Stimulated activated CD8-positive, alpha-beta memory T cell treated with anti-CD3 and anti-CD28 coated beads, Interleukin-15, amount 100 ng/mL, for 4 hours (primary cell): ENCODE measurements at places on chromosomes 7 and 10.

DNA sequence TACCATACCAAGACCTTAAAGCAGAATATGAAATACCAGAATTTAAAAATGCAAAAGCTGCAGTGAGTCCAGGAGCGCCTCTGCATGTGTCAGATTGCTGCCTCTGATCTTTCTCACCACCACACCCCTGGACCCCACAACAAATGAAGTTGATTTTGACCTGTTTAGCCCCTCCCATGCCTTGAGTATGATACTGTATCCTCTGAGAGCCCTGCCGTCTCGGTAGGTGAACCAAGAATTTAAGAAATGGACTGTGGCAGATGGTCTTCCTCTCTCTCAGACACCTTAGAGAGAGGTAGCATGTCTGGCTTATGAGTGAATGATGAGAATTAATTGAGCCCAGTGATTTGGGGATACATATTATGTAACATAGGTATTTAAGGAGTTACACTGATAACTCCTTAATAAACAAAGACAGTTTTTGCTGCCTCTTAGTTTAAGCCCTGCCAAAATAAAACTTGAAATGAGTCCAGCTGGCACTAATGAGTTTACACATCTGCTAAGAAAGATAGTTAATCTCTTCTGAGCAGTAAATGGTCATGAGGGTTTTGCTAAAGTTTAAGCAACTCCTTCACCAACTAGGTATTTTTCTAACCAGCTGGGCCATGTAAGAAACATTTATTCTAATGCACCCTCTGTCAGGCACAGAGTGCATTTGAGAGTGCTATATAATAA, 4.5 kb upstream of the TFPI2 start:
- no peak for DNase-seq

GRCh38 chr10:86366902-86367151, 232 bp upstream of the GRID1 start:
- no peak for DNase-seq

GRCh38 chr10:86970162-86970981, 2.1 kb downstream of the ADIRF start:
- DNase-seq, result no peak

GRCh38 chr7:227926-228325, 35.6 kb downstream of the FAM20C start:
- DNase-seq, result no peak

- no peak for DNase-seq
Measured at GRCh38 chr10:48946891-48947500, 7.4 kb upstream of the LRRC18 start.

GRCh38 chr10:73018632-73019031, 64.0 kb upstream of the PLA2G12B start:
- DNase-seq, result no peak

DNA sequence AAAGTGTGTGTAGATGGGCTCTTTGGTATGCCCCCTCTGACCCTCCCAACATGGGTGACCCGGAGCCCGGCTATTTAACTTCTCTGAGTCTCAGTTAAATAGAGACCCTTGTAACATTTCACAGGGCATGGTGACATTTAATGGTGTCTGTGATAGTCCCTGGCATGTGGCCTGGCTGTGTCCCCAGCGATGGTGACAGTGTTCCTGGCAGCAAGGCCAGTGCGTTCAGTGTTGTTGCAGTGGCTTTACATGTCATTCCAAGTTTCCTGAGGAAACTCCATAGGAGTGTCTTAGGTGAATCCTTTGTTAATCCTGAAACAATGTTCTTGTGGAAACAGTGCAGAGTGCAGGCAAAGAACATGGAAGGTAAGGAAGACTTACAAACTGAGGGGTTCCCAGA, 137.0 kb downstream of the RAMP3 start:
- DNase-seq, result no peak

DNA sequence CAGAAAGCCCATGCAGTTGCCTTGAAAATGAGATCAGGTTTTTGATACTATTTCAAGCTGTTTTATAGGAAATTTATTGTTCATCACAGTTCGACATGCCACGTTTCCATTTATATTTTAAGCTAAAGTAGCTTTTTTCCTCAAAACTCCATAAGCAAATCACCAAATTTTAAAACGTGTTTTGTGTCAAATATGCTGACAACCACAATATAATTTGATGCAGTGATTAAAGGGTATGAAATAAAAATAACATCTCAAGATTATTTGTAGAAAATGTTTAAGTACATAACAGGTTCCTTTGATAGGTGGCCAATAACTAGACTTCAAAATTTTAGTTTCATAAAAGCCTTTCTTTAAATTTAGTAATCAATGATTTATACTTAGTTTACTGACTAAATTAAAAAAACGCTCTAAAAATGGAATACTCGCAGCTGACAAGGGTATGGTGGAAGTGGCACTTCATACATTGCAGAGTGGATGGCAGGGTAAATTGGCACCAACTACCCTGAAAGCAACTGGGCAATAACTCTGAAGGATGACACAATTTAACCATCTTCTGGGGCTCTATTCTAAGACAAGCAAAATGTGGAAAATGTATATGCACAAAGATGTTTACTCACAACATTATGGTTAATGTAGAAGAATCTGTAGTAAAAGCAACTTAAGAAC, 481.6 kb downstream of the TNS3 start:
- DNase-seq, result no peak

GRCh38 chr10:46305986-46306385, 19.2 kb downstream of the ANTXRL start:
- DNase-seq, result no peak

DNA sequence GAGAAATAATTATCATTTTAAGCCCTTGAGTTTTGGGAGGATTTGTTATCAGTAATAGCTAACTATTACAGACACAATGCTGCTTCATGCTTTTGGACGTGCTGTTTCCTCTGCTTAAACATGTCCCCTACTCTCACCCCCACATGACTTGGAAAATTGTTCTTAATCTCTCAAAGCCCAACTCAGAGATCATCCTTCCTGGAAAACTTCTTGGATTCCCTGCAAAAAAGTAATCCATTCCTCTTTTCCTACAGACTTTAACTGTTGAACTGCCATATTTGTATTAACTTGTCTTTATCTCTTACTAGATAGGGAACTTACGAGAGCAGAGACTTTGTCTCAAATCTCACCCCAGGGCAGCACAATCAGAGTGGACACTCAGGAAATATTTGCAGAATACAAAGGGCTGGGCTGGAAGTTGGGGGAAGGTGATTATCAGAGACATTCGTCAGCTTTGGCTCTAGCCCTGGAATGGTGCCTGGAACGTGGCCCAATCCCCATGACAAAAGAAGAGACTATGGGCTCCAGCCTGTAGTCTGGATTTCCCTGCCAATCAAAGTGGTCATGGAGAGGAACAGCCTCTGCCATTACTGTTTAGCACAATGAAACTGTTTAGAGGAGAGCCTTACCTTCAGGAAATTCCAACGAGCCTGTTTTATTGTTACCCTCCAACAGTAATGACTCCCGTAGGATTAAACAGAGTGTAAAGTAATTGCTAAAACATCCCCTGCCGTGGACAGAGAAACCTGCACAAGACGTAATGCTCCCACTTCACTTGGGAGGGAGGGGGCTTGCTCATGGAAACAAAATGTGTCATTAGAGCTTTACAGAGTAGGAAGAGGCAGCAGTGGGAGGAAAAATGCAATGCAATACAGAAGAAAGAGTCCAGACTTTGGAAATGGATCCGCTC, 140.4 kb upstream of the AUTS2 start:
- no peak for DNase-seq

DNA sequence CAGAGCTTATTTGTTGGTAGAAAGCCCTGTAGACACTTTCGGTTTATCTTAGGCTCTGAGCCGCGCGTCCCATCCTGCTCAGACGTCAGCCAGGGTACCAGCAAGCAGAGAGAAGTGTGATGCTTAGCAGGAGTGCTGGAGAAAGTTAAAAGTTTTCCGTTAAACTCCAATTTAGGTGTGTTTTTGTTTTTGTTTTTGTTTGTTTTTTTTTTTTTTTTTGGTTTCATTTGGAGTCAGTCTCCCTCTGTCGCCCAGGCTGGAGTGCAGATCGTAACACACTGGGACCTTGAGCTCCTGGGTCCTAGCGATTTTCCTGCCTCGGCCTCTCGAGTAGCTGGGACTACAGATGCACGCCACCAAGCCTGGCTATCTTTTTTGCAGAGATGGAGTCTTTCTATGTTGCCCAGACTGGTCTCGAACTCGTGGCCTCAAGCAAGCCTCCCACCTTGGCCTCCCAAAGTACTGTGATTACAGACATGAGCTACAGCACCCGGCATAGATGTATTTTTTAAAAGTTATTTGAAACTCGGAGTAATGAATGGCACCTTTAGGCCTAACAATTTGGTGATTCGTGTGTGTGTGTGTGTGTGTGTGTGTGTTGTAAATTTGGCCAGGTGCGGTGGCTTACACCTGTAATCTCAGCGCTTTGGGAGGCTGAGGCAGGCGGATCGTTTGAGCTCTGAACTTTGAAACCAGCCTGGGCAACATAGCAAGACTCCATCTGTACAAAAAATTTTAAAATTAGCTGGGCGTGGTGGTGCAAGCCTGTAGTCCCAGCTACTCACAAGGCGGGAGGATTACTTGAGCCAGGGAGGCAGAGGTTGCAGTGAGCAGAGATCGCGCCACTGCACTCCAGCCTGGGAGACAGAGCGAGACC, 1.3 kb upstream of the HIP1 start:
- no peak for DNase-seq

- DNase-seq, result no peak
Measured at GRCh38 chr10:96614515-96614914, 27.7 kb upstream of the TM9SF3 start.

DNA sequence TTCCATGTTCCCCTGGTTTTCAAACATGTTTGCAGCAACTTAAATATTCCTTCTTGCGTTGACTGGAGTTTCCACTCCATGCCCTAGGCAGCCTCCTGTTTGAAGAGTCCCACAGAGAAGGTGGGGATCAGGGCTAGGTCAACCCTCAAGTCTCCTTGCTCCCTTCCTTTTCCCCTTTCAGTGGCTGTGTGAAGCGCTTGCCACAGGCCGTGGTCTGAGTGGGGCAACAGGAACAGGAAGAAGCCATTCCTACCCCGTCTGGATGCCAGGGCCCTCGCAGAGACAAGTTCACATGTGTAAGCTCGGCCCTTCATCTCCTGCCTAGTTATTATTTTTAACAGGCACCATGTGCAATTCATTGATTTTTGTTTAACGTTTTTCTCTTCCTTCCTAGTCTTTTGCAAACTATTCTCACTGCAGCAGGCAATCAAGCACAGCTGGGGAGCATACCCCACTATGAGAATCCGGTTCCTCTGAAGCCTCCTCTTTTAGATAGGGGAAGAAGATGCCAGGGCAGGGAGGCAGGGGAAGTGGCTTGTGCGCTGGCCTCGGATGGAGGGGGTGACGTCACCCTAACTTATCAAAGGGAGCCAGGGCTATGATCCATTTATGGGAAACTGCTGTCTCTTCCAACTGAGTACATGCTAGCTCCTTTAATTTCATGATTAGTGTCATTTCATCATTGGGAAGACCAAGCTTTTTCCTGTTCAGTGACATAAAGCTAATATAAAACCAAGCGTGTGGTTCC, 64.2 kb downstream of the PRLHR start:
- DNase-seq, result no peak

DNA sequence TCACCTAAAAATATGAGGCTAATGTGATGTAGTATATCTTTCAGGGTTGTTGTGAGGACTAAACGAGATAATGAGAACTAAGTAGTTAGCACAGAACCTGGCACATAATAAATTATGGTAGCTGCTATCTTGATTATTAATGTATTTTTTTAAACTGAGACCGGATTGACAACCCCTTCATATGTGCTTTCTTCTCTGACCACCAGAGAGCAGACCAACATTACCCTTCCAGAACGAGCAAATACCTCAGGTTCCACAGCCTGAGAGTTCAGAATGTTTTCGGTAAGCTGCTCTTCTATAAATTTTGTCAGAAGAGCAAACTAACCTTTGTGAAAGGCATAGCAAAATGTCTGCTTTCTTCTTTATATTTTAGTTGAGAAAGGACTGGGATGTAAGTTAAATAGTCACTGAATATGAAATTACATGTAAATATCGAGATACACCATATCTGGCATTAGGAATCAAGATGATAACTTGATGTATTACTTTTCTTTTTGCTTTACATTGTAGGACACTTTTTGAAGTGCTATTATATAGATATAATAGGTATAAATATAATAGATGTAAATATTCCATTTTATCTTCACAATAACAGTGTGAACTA, 13.6 kb upstream of the BPGM start:
- no peak for DNase-seq

DNA sequence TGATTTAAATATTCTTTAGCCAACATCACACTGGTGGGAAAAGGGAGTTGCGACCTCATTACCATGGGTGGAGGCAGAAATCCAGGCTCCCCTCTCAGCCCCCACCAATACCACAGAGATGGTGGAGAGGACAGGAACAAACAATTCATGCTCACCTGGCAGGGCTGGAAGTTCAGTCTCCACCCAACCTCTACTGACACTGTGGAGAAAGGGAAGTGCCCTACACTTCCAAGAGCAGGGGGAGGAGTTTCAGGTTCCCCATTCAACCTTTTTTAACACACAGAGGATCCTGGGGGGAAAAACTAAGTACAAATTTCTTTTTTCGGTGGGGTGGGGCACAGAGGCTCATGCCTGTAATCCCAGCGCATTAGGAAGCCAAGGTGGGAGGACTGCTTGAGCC, 210.1 kb upstream of the KCTD7 start:
- DNase-seq, result no peak

GRCh38 chr7:131336956-131337355, 9.3 kb downstream of the MKLN1 start:
- no peak for DNase-seq

GRCh38 chr10:104435822-104436221, 82.2 kb downstream of the CFAP58 start:
- DNase-seq, result no peak

DNA sequence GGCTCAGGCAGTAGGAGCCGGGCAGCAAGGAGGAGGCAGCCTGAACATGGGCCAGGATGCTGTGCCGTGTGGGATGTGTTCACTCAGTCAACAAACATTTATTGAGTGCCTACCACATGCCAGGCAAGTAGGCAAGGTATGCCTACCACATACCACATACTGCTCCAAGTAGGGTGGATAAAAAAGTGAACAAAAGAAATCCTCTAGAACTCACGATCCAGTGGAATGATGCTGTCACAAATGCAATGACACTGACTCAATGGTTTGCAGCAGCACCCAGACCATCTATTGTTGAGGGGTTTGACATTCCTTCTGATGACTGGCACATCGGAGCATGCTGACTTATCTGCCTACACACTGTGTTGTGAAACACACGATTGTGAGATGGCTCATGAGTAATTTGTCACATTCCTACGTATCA, 413.5 kb downstream of the NRG3 start:
- no peak for DNase-seq

- no peak for DNase-seq
Measured at GRCh38 chr10:69022611-69023010, 34.0 kb downstream of the KIFBP start.

- DNase-seq, result no peak
Measured at GRCh38 chr10:96295475-96295874, 8.8 kb upstream of the DNTT start.

- no peak for DNase-seq
Measured at GRCh38 chr10:29120216-29120615, 168.7 kb upstream of the LYZL1 start.

- no peak for DNase-seq
Measured at GRCh38 chr10:113045147-113046055, 95.4 kb downstream of the TCF7L2 start.

- no peak for DNase-seq
Measured at GRCh38 chr7:18425838-18426445, 69.6 kb upstream of the HDAC9 start.
